Mucosa of descending colon (tissue), 3 donors: ENCODE measurements at places on chromosomes 2 and 18. TPM values are rescaled to one million over a fixed set of nuclear protein-coding genes. Genes with fewer than 3 reads are reported as not detected.

- DNase-seq, result no peak
These were observed 38.1 kb downstream of the ATOH8 start for GRCh38 chr2:85791704-85792565.

- no peak for DNase-seq
These were observed 97.8 kb upstream of the CELF4 start for GRCh38 chr18:37663446-37663845.

DNA sequence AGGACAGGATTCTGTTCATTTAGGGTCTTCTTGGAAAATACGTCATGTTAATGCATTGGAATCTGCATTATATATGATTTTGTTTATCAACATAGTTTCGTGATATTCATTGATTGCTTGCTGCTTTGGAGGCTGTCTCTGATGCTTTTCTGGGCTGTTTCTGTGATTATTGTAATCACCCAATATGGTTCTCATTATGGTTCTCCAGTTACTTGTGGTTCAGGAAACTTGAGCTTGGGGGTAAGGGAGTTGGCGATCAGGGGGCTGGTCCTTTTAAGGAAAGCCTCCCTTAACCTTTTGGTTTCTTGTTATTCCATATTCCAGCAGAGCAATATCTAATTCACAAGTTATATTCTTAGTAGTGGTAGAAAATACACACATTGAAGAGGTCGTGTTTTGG lies 17.4 kb upstream of the STON1 start:
- no peak for DNase-seq

GRCh38 chr2:18474700-18475099 lies 85.8 kb downstream of the RDH14 start:
- no peak for DNase-seq

DNA sequence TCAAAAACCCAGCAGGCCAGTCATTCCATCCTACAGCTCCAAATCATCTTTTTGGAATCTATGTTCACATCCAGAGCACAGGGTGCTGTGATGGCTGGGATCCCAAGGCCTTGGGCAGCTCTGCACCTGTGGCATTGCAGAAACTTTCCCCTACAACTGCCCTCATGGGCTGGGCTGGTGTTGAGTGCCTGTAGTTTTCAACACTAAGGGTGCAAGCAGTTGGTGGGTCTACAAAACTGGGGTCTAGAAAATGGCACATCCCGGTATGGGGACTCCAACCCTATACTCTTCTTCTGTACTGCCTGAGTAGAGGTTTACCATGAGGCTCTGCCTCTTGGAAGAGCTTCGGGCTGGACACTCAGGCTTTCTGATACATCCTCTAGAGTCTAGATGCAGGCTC lies 95.2 kb upstream of the TEKT4 start:
- DNase-seq, result no peak

SLC16A14 gene
- 3.4 TPM for total RNA-seq

SERPINB13 gene
- total RNA-seq, result not detected

NT5DC4 gene
- not detected for total RNA-seq
